ENCODE measurements at places on chromosomes 3 and 15.

DNA sequence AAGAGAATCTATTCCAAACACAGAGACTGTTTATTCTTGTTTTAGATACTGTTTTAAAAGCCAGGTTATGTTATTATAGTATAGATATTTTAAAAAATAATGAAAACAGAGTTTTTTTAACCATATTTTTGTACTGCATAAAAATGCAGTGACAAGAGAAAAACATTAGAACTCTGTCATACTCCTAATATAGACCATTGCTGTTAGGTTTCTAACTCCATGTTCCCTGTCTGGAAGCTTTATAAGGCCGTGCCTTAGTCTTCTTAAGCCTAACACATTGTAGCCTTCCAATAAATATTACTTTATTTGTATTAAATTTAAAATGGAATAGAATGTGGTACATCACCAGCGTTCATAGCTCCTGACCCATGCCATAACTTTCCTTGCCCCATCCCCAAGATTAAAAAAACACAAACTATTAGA, 53.2 kb downstream of the MBNL1 start:
- no peak for DNase-seq

DNA sequence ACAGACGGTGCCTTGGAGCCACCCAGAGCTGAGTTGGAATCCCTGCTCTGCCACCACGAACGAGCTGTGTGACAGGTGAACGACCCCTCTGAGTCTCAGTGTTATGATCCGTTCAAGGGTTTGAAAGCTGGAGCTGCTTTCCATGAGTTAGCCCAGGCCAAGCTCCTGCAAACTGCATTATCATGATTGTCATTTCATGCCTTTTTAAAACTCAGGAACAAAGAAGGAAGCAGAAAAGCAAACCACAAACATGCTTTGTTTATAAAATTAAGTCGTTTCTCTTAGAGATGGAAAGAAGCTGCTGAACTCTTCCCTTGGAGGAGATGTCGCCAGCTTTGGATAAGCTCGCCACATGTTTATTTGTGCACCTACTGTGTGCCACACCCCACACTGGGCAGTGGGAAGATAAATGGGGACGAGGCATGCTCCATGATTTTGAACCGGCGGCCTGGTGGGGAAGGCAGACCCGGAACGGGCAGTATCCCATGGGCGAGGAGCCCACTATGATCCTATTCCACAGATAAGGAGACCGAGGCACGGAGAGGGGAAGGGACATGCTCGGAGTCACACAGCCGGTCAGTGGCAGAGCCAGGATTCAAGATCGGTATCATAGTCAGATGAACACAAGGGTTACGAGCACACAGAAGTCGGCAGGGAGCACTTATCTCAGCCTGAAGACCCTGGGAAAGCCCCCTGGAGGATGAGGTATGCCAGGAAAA, 15.9 kb downstream of the HRH1 start:
- no peak for DNase-seq

DNA sequence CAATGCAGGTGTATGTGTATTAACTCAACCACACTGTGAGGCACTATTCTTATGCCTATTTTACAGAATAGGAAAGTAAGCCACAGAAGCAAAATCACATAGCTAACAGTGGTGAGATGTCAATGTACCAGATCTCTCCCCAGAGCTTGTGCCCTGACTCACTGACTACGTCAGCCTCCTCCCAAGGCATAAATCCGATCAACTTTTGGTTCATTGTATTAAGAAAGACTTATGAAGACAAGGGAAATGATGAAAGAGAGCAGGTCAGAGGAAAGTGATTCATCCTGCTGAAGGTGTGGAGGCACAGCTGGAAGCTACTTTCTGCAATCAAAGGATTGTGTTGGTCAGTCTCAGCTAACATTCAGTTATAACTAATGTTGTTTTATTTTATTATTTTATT, 33.0 kb upstream of the SV2B start:
- DNase-seq: no peak

- DNase-seq: no peak
Observed at GRCh38 chr3:139540651-139541531, 1.3 kb upstream of the RBP1 start.

DNA sequence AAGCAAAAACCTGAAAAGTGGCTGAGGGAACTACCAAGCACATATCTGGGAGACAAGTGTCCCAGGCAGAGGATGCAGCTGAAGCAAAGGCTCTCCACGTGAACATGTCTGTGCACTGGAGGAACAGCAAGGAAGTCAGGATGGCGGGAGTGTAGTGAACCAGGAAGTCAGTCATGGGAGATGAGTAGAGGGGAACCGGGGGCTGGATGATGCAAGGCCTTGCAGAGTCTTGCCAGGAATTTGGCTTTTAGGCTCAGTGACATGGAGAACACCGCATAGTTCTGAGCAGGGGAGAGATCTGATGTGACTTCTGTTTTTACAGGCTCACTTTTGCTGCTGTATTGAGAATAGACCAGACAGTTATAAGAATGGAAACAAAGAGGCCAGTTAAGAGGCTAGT, 19.0 kb downstream of the C2CD4A start:
- DNase-seq: no peak

- DNase-seq: no peak
Observed at GRCh38 chr3:171460725-171461524, 720 bp upstream of the TNIK start.

DNA sequence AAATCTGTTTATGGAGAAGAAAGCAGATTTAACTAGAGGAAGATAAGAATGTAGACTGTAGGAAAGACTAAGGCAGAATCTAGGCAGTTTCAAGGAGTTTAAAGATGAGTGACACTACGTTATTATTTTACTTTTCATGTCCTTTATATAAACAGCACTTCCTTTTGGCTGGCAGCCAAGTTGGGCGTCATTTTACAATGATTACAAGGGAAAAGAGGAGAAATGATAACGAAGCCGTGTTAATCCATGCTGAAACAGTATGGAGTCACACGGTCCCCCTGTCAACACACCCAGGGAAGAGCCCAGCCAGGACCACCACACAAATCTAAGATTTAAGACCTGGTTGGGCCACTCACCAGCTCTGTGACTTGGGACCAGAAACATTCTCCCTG, 83.7 kb upstream of the NEO1 start:
- DNase-seq: no peak

GRCh38 chr3:16382845-16383244, 117.8 kb downstream of the OXNAD1 start:
- DNase-seq: no peak

DNA sequence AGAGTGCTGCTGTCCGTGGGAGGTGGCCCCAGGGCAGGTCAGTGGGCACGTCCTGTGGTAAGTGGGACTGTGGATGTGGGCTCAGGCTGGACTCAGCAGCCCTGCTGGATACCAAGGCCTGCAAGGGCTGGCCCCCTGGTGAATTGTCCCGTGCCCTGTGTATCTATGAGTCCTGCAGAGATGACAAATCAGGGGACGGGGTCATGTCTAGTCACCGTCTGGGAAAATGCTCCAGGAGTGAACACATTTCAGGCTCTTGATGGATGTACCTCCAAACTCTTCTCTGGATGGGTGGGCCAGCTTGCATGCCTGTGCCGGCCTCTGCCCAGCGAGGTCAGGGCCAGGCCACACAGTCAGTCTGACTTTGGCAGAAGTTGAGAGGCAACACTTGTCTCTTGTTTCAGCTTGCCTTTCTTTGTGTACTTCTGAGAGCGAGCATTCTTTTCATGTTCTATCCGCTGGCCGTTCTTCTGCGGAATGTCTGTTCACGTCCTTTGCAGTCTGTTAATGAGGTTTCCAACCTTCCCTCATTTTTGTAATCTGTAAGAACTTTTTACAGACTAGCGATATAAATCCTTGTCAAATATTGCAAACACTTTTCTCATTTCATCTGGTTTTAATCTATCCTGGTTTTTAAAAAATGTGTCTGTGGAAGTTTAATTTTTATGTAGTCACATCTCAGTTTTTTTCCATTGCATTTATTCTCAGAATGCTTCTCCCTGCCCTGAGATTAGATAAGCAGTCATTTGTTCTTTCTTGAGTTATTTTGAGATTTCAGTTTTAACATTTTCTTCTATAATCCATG, 11.4 kb upstream of the STAB1 start:
- DNase-seq: no peak

DNA sequence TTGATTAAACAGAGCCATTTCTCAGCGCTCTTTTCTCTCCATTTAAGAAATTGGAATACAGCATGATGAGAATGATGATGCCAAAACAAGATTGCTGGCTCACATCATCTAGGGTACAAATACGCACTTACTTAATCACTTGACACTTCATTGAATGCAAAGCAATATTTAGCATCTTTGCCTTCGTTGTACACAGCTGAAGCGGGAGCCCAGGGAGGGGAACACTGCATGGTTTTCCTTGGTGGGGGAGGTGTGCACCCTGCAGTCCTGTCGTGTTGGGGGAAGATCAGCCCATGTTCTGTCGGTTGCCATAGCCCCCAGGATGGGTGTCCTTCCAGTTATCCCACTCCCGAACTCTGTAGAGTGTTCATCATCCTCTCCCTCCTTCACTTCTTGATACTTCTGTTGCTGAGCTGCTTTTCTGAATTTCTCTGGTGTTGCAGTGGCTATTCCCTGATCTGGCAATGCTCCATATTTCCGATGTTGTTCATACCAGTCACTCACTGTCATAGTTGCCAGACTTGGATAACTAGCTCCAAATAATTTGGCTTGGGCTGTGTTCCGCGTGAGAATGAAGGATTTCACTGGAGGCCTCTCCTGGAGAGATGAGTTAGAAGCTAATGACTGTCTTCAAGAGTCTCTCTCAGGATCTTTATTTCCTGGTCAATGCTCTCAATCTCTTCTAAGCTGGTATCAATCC, 50.1 kb upstream of the DYNC1LI1 start:
- DNase-seq: no peak

- no peak for DNase-seq
Observed at GRCh38 chr3:39541917-39542329, 74.4 kb downstream of the MOBP start.

- no peak for DNase-seq
Observed at GRCh38 chr3:4587061-4587837, 94.1 kb downstream of the ITPR1 start.

DNA sequence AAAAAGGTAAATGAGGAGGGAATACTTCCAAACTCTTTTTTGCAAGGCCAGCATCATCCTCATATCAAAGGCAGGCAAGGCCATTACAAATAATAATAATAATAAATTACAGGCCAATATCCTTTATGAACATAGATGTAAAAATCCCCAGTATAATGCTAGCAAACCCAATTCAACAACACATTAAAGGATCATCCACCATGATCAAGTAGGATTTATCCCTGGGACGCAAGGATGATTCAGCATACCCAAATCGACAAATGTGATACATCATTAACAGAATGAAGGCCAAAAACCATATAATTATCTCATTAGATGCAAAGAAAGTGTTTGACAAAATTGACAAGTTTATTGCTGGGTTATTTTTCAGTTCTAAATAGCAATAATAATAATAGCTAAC, 53.6 kb downstream of the GHSR start:
- no peak for DNase-seq

GRCh38 chr15:89139613-89140499, 51.6 kb downstream of the ABHD2 start:
- DNase-seq: no peak

GRCh38 chr3:161409069-161409468, 37.8 kb upstream of the SPTSSB start:
- DNase-seq: no peak

DNA sequence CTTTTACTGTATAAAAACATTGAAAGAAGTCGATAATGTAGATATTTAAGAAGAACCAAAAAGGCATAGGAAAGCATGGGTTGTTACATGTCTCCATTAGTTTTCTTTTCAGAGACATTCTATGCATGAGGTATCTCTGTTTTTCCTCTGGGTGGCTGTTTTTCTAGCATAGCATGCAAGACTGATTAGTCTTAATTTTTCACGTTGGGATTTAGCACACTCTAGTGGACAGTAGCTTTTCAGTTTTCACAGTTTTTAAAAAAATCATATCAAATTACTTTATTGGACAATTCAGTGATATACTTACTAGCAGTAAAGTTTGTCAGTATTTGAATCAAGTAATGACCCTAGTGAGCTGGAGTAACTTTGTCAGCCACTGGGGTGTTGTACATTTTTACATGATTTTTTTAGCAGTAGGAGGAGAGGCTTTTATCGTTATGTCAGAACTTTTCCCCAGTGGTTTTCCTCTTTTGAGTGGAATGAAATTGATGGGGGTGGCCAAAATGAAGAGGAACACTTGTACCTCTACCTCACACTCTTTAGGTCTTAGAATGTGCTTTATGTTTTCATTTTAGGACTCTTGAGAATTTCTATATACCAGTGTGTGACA, 57.2 kb downstream of the SEC22A start:
- peak; percentile 24 for DNase-seq

DNA sequence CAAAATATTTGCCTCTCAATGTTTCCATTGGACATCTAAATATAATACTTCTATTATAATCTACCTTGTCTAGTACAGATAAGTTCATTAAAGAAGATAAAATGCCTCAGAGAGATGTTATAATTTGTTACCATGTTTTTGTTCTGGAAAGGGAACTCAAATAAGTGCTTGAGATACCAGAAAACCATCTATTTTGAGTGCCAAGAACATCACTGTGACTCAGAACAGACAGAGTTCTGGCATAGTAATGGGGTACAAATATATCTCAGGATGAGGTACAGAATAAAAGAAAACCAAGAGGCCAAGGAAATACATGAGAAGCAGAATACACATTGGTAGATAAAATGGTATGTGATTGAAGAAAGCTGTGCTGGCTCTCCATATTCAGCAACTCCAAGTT, 58.9 kb downstream of the IMPG2 start:
- DNase-seq: no peak

- no peak for DNase-seq
Observed at GRCh38 chr3:119069725-119070124, 35.1 kb upstream of the IGSF11 start.

DNA sequence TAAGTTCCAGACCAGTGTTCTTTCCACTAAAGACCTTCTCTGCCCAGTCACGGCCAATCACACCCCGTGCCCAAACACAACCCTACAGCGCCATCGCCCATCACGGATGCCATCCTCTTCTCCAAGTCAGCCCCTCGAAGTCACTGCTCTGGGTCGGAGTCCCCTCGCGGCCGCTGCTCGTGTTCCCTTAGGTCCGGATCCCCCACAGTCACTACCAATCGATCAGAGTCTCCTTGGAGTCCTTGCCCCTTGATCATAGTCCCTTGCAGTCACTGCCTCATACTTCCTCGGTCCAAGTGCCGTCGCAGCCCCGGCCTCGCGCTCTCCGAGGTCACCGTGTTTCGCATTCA, 461 bp downstream of the PCYT1A start:
- DNase-seq: no peak

- DNase-seq: no peak
Observed at GRCh38 chr15:78284758-78285157, 14.7 kb downstream of the SKIC8 start.

GRCh38 chr15:101136381-101137268, 115.2 kb downstream of the CHSY1 start:
- no peak for DNase-seq

- no peak for DNase-seq
Observed at GRCh38 chr3:67401921-67402320, 252.5 kb downstream of the SUCLG2 start.
